ENCODE measurements at places on chromosomes 7 and 10.

DNA sequence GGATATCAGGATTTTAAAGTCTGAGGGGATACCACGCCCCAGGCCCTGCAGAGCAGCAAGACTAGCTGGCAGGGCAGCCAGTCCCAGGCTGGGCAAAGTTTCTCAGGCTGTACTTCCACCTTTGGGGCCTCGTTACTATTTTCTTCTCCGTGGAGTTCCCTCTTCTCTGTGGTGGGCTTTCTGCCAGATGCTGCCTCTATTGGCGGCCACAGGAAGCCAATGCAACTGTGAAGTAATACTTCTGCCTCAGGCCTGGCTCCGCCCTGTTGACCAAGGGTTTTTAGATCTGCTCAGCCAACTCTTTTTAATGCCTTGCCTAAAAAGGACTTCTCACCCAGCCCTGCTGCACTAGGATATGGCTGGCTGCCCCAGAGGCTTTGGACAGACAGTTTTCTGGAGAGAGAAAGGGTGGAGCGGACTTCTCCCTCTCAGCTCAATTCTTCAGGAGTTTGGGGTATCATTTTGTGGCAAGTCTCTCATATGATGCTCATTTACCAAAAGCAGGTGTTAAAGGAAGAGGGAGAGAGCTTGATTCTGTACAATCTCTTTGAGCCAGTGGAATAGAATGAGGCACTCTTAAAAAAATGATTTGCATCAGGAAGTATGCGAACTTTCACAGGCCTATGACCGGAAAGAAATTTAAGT is 67.4 kb downstream of the HHEX start:
- no peak for ATAC-seq

DNA sequence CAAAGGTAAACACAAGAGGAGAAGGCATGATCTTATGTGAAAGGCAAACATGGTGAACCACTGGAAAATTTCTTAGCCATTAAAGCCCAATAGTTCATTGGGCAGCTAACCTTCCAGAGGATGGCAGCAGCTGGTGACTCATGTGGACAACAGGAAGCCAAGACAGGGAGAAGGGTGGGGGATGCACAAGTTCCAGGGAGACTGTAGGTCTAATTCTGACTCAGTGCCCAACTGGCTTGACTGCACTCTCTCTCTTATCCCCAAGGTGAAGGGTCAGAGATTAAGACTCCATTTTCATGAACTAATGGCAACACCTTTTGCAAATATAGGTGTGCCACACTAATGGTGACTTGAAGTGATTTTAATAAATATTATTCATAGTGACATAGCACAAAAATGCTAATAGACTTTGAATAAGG is 47.9 kb upstream of the SLC35B4 start:
- no peak for ATAC-seq

- ATAC-seq, result no peak
Observed at GRCh38 chr10:35191523-35191922, 64.9 kb downstream of the CREM start.

DNA sequence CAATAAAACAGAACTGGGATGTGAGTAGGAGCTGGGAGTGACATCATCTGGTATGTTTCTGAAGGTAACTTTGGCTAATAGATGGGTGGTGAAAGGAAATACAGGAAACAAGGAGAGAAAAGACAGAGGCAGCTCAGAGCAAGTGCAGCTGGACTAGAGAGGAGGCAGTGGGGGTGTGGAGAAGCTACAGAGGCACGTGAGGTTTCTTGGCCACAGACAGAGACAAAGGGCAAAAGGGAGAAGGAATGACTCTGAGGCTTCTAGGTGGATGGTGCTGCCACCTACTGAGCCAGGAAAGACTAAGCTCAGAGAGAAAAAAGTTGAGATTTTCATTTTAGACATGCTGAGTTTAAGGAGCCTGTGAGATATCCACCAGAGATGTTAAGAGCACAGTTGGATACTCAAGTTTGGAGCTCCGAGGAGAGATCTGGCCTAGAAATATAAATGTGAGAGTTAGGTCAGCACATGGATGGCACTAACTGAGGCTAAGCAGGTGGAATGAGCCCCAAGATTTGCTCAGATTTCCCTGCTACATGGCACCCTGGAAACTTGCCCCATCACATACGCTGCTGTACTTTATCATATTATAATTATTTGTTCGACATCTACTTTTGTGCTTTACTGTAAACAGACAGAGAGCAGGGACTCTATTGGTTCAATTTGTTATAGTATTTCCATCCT is 293.0 kb upstream of the IMMP2L start:
- peak; percentile 23 for ATAC-seq

DNA sequence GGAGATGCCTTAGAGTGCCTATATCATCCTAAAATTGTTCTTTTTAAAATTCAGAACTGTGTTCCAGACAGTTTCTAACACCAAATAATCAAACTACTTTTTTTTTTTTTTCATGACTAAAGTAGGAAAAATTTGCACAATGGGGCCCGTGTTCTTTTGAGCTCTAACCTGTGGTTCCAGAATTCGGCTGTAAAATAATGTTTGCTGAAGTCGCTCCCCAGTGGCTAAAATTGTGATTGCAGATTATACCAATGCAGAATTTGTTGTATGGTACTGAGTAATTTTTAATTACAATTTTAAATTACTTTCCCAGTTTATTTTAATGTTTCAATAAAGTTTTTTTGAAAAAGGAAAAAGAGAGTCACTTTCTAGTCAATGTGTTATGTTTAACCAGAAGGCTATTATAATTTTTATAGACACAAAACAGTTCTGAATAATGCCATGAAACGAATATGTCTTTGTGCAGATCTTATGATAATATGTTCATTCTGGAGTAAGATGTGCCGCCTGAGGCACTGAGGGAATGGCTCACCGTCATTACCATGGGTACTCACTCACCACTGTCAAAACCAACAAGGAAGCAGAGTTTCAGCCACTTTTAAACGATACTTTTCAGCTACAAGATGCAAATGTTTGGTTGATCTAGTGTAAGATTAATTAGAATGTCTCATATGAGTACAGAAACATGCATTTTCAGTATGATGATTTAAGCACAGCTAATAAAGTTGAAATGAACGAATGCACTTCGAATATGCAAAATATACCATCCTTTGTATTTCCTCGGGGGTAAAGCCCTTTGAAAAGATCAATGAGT is 173.6 kb downstream of the PRKCQ start:
- ATAC-seq, result peak; percentile 81

DNA sequence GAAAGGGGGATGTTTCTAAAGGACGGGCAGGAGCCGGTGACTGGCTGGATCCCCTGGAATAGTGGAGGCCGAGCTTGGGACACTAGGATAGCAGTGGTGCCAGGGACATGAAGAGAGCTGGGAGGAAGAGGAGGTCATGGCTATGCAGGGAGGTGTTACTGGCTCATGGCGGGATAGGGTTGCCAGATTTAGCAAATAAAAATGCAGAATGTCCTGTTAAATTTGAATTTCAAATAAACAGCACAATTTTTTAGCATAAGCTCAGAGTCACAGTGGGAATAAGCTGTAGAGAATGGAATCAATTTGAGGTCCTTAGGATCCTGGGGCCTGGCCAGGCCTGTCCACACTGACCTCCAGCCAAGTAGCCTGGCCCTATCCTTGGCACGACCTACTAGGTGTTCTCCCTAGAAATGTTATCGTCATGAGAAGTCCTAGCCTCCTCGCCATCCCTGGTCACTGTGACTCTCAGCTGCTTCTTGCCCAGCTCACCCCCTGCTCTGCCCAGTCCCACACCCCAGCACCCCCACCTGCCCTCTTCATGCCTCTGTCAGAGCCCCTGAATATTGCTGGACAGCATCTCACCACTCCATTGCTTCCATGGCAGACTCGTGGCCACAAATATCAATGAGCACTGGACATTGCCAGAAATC is 7.6 kb upstream of the KCP start:
- no peak for ATAC-seq

DNA sequence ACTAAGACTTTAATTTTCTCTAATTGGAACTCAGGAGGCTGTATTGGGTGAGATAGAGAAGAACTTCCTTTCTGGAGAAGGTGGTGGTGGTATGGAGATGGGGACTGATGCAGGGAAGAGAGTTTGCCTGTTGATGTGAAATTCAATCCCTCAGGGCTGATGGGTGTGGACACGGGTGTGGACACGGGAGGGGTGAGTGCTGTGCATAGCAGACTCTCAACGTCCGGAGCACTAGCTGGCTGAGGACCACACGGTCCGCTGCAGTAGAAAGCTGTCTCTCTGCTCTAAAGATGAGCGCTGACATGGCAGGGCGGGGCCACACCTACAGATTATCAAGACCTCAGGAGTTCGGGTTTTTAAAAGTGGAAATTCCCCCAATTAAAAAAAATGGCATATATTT is 148.5 kb upstream of the PITRM1 start:
- no peak for ATAC-seq

- no peak for ATAC-seq
Observed at GRCh38 chr7:121307021-121307574, 21.7 kb upstream of the WNT16 start.

DNA sequence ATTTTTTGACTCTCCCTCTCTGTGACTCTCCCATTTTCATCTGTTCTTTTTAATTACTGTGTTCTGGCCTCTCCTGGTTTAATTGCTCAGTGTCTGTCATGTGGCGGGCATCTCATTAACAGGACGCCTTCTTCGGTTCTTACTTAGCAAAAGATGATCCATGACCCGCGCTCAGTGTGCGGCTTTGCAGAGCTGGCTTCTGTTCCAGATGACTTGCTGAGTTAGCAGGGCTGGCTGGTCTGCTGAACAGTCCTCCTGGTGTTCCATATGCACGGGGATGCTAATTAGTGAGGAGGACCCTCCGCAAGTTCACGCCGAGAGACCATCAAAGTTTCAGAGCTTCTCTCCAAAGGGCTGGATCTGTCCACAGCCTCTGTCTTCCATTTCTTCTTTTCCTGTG is 258.6 kb upstream of the MKI67 start:
- ATAC-seq, result no peak

DNA sequence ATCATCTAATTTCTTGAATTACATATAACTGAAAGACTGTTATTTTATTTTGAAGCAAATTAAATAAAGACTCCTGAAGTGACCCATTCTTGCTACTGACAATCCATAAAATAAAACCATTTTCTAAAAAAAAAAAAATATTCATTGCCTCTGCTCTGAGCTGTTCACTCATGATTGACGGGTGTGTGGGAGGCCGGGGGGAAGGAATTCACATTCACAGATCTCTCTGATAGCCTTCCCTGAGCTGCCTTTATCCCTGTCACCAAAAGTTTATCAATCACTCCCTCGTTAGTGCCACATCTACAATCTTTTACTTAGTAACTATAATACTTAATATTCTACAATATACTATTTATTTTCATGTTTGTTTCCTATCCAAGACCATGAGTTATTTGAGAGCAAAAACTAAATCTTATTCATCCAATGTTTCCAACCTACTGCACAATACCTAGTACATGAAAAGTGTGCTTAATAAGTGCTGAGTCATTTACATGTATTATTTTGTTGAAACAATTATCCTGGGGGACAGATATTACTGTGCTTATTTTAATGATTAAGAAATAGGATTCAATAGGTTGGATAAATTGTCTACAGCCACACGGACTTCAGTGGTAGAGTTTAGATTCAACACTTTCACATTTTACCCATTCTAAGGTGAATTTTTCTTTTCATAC is 618.7 kb downstream of the PHTF2 start:
- ATAC-seq, result no peak

DNA sequence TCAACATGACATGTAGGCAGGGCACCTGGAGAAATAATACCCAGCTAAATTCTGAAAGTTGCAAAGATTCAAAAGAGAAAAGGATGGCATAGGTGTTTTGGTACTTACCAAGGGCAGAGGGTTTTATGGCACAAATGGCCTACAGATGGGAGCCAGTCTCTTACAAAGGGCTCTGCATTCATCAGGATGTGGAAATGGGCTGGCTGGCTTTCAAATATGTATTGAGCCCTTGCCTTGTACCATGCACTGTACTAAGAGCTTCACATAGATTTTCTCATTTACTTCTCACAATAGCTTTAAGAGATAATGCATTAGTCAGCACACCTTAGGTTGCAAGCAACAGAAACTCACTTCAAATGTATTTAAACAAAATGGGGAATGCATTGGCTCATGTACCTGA is 327.1 kb downstream of the BICC1 start:
- no peak for ATAC-seq

- peak; percentile 97 for ATAC-seq
Observed at GRCh38 chr7:6026011-6026819, 5.0 kb upstream of the ANKRD61 start.

DNA sequence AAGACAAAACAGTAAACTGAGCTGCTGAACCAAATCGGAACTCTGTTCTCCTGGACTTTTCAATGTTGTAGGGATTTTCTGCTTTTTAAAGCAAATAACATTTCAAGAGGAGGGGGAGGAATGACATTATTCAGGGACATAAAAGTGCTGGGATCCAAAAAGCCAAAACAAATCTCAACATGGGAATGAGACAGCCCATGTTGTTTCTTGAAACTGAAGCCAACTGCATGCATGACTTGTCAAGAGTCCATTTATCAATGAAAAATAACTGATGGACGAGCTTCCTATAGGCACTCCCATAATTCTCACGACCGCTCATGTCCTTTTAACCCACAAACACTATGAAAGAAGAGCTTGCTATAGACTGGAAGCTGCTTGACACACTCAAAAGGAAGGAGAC is 27.8 kb downstream of the FAM53B start:
- no peak for ATAC-seq

DNA sequence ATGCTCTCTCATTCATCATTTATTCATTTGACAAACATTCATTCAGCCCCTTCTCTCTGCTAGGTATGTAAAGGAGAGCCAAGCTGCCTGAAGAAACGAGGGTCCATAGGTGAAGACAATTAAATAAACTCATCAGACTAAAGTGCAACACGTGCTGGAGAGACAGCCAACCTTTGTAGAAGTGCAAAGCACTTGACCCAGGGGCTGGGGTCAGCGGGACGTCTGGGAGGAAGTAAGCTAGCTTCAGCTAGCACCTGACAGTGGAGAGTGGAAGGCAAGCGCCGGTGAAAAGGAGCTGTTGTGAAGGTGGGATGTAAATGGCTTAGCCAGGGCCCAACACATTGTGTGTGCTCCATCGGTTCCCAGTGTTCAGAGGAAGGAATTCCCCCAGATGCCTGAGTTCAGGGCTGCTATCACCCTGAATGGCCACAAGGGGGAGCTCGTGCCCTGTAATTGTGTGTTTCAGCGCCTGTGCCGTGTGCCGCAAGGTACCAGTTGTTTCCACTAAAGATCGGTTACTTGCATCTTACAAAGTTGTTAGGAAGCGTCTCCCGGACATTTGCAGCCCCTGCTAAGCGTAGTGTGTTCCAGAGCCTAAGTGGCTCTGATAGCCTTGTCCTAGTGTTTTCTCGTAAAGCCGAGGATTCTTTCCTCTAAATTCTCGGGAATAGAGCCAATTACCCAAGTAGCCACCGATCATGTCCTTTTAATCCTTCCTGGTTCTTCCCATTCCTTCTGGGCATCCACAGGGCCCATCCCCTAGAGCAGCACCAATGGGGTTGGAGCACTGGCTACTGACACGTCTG is 30.6 kb downstream of the TLX1 start:
- ATAC-seq, result peak; percentile 87

DNA sequence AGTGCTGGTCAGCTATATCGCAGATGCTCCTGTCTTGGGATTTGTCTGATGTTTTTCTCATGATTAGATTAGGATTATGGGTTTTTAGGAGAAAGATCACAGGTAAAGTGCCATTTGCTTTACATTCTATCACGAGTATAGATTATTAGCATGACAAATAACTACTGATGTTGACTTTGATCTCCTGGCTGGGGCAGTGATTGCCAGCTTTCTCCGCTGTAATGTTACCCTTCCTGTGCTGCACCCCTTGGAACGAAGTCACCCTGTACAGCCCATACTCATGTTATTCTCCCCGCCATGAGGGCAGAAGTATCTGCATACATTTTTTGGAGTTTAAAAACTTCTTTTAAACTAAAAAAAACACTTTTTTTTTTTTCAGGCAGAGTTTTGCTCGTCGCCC is 10.8 kb upstream of the CLDN4 start:
- no peak for ATAC-seq
